ENCODE measurements at places on chromosomes 11 and 22.

DNA sequence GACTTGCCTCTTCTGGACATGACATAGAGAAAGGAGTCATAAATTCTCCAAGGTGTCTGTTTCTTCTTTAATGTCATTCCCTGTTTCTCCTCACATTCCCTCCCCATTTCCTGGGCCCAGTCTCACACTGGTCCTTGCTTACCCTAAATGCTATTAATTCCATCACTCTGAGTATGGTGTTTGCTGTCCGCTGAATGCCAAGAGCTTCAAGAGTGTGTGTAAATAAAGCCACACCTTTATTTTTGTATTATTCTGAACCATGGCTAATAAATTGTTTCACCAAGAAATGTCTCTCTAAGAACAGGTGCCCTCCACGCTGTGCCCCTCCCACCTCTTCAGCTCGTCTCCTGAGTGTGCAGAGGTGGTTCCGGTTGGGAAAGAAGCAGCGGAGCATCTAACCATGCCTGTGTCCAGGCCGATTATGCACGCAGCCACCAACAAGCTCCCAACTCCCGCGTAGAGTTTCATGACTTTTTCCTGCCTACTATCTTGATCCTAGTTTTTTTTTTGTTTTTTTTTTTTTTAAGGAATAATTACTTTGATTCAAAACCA is 8.6 kb downstream of the TMEM121B start:
- DNase-seq, result no peak

GRCh38 chr11:66011785-66012303 is at the start of gene CST6:
CST6 (plus strand) TSS chr11:66012008; CDS start chr11:66012045, 37 bp downstream.
- no peak for DNase-seq

DNA sequence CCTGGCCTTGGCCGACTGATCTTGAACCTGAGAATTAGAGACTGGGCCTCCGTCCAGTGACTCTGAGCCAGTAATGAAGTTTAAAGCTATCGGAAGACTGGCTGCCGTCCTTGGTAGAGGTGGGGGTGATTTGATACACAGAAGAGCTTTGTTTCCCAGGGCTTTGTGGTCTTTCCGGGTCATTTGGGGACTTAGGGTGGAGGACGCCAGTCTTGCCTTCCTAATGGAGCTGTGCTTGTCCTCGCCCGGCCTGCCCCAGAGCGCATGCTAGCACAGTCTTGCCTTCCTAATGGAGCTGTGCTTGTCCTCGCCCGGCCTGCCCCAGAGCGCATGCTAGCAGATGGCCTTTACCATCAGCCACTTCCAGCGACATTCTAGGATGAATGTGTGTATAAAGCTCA is 65.8 kb downstream of the ST3GAL4 start:
- no peak for DNase-seq

DNA sequence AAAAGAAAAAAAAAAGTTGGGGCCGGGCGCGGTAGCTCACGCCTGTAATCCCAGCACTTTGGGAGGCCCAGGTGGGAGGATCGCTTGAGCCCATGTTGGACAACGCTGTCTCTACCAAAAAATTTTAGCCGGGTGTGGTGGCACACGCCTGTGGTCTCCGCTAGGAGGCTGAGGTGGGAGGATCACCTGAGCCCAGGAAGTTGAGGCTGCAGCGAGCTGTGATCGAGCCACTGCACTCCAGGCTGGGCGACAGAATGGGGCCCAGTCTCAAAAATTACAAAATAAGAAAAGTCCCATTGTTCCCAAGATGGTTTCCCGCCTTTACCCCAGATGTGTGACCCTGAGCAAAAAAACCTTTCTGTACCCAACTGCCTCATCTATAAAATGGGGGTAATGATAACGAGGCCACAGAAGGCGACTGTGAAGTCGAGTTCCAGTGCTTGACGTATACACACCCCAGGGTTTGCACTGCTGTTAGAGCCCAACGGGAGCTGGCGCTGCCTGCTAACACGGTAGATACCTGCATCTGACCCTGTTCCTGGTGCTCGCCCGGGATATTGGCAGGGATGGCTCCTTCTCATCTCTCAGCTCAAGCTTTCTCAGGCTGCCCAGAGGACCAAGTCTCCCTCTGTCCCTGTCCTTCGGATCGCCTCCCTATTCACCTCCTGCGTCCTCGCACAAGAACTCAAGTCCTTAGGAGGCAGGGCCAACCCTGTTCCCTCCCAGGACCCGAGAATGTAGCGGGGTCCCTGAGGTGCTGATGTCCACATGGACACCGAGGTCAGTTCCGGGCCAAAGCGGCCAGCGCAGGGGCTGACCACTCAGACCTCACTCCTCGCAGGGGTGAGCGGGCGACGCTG is 1.1 kb upstream of the RPLP2 start:
- DNase-seq, result no peak

DNA sequence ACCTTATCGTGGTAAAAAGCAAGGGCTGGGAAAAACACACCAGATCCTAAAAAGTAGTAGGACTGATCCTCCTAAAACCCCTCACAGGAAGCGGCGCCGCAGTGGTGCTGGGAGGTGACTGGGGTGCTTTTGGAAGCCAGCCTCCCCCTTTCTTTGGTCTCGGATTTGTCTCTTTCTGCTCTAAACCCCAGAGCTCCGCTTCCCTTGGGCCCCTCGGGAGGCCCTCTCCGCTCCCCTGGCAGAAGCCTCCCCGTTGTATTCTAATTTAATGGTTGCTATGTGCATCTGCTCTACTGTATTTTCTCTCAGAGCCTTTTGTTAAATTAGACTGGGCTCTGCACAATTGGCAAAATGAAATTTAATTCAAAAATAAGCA is 587.7 kb downstream of the OPCML start:
- DNase-seq, result no peak

All from activated CD4-positive, CD25-positive, alpha-beta regulatory T cell (primary cell).